ENCODE measurements at places on chromosomes 11 and 22.
A peak's percentile ranks its signal among the peaks of the same experiment; 100 is the strongest.

- no peak for DNase-seq
Observed at GRCh38 chr11:126466236-126467045, 111.0 kb downstream of the ST3GAL4 start.

DNA sequence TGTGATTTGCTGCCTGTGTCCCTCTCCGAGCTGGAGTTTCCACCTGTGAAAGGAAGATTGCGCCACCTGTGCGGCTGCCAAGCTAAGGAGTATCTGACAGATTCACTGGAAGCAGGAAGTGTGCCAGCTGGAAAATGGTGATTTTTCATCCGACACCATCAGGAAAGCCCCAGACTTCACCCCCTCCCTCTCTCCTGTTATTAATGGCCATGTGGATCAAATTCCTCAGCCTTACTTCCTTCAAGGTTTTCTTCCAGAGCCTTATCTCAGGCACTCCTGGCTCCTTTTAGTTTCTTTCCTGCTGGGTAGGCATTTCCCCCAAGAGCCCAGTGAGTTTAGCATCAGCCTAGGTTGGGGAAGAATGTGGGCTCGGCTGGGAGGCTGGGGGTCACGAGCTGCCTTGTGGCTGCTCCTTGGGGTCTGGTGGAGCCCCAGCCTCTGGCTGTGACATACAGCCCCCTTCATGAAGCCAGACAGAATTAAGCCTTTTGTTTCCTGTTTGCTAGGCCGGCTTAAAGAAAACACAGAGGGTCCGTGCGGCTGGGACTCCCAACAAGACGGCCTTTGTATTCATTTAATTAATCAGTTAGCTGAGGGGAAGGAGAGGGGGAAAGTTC, 37.1 kb downstream of the PKNOX2 start:
- no peak for DNase-seq

DNA sequence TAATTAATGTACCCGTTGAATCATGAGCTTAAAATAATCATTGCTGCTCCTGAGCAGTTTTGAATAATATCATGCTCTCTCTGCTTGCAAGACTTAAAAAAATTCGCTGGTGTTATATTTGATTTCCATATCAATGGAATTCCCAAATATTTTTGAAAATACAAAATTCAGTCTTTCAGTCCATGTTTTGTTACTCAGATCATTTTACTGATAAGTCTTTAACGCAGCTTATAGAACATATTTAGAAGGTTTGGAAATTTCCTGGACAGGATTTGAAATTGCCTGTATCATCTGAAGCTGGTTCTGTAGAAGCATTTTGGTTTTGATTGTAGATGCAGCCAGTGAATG, 1.9 kb downstream of the BMAL1 start:
- DNase-seq: no peak

DNA sequence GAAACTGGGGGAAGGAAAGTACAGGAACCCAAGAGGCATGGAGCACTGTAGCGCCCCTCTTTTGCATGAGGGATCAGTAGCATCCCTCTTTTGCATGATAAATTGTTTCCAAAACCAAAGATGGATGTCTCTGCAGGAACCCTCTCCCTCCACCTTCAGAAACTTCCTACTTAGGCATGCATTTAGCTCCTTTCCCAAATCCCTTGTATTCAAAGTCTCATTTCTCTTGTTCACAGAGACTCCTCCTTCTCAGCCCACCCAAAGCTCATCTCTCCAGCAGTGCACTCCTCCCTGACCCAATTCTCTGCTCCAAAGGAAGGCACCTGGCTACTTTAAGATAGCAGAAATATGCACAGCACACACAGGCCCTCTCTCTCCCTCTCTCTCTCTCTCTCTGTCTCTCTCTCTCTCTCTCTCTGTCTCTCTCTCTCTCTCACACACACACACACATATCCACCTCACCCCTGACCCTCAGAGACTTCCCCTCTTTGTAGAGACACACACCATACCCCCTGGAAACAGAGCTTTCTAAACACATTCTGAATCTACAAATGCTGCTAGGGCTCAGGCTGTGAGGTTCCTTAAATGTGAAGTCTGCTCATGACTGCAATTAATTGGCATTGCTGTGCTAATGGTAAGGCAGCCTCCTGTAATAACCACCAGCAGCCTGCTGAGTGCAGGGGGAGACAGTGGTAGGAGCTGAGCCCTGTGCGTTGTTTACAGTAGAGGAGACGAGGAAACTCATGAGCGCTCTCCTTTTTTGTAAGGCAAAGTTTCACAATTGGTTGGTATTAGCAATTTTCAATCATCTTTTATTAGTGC, 519.6 kb downstream of the NTM start:
- DNase-seq: no peak

DNA sequence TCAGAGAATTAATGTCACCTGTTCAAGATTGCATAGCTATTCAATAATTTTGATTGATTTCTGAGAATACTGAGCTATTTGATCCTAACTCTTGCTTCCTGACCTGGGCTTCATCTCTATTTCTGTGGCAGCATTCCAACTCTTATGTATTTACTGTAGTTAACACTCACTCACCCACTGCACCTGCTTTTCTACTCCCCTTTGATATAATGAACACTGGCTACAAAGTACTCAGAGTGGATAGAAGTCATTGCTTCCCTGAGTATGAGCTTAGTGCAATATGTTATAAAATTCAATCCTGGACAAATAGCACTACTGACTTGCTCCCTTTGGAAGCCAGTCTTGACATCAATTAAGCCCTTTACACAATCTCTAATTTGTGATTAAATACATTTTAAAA, 117.2 kb downstream of the APIP start:
- DNase-seq: no peak

DNA sequence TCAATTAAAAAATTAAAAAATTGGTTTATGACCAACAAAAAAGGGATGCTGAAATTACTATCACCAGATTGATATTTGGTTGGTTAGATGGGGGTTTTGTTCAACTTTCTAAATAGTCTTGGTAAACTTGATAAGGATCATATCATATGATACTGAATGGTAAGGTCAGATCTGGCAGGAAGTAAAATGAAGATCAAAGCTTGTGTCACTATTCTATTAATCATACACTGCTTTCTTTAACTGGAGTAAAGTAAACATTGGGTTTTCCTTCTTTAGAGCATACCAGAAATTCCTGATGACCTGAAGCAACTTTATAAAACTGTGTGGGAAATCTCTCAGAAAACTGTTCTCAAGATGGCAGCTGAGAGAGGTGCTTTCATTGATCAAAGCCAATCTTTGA, 40.2 kb downstream of the RRM1 start:
- no peak for DNase-seq

DNA sequence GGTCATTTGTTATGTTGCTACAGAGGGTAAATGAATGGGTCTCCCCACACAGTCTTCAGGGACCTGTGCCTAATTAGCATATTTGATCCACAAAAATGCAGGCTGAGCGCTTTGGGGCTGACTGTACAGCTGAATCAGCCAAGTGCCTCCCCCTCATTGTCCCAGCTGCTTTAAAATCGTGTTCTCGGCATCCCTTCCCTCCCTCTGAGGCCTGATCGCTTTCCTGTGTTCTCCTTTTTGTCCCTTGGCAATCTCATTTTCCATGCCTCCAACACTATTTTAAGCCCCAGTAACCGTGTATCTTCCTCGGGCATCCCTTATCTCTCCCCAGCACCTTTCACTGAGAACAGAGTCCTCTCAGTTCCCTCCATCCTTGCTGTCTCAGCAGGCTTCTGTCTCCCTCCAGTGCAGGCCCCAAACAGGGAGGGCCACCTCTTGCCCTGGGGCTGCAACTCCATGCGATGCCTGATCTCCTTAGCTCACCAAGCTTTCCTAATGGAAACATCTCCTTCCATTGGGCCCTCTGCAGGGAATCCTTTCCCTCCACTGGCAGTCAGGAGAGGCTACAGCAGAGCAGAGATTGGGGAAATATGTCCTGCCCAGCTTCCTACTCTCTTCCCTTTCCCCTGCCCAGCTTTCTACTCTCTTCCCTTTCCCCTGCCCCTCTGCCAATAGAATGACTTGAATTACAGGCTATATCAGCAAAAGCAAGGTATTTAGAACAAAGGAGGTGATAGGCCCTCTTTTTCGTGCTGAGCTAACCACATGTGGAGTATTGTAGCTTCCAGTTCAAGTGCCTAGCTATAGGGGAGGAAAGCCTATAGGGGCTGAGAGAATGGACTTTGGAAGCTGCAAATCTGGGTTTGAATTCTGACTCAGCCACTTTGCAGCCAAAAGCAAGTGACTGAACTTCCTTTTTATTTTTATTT, 13.8 kb downstream of the UQCR10 start:
- no peak for DNase-seq

DNA sequence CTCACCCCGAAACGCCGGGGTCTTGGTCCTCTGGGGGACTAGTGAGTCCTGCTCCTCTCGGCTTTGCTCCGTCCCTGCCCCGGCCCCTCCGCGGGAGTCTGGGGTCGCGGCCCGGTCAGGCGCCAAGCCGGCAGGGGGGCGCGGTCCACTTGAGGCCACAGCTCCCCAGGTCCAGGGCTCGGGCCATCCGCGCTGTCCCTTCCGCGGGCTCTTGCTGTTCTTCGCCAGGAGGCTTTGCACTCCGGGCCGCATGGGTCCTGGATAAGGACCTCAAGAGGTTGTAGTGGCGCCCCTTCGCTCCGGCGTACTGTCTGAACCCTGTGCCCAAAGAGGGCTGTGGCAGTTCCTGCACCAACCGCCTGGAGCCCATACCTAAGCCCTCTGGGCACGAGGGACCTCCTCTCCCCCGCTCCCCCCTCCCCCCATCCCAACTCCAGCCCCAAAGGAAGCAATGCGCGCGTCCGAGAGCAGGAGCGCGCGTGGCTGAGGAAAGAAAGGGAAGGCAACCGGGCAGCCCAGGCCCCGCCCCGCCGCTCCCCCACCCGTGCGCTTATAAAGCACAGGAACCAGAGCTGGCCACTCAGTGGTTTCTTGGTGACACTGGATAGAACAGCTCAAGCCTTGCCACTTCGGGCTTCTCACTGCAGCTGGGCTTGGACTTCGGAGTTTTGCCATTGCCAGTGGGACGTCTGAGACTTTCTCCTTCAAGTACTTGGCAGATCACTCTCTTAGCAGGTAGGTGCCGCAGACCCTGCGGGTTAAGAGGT, at the start of gene ADM:
Gene ADM, plus strand, starts transcription at position 579 of the 767 bp plus-strand sequence. CDS start 628 bp downstream, outside the sequence.
- DNase-seq: no peak

DNA sequence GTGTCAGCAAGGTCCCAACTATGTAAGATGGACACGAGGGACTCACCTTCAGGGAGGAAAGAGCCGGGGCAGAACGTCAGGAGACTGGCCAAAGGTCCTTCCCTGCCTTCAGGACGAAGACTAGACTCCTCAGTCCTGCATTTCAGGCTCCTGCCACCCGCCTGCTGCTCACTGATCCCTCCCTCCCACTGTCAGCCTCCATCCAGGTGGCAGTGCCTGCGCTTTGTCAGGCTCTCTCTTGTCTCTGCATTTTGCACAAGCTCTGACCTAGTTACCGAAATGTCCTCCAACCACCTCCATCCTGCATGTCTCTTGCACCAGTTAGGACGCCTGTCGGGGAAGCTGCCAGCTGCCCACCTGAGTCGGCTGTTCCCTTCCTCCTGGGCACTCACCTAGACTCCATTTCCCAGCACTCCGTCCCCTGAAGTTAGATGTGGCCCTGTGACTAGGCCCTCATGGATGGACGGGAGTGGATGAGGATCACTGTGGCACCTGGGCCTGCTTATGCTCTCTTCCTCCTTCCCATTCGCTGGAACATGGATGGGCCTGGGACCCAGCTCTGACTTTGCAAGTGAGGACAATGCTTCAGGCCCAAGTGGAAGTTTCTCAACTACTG, 8.0 kb downstream of the B3GNT6 start:
- DNase-seq: no peak

DNA sequence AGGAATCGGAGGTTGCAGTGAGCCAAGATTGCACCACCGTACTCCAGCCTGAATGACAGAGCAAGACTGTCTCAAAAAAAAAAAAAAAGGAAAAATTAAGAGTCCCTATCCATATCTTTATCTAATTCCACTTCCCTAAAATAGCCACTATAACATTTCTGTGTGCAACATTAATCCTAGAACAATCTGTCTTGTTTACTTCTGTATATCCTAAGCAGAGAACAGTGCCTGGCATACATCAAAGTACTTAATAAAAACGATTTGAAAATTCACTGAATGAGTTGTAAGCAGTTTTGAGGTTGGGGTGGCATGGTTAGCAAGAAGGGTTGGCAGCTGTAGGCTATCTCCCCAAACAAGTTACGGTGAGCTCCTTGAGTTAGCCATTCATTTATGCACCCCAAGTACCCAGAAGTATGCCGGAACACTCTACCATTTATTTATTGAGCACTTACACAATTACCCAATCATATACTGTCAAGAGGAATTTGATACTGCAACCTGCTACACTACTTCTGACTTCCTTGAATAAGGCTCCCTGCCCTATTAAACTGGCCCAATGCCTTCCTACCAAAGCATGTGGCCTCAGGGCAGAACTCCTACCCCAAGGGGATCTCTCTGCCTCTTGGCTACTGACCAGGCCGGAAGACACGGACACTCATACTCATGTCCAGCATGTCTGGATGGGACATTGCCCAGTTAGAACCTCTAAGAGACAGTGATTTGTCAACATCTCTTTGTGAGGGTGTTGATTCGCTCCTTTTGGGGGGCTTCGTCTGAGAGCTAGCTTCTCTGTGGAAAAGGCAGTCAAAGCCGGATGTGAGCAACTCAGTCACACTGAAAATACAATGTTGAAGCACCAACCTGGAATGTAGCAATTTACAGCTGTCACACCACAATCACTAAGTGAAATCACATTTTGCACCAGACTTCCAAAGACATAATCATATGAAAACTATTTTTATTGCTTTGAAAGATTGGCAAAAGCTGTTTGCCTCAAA, 16.3 kb upstream of the TMEM41B start:
- DNase-seq: no peak

- DNase-seq: peak; percentile 78
Observed at GRCh38 chr11:61187505-61188130, 15.7 kb upstream of the PGA3 start.

DNA sequence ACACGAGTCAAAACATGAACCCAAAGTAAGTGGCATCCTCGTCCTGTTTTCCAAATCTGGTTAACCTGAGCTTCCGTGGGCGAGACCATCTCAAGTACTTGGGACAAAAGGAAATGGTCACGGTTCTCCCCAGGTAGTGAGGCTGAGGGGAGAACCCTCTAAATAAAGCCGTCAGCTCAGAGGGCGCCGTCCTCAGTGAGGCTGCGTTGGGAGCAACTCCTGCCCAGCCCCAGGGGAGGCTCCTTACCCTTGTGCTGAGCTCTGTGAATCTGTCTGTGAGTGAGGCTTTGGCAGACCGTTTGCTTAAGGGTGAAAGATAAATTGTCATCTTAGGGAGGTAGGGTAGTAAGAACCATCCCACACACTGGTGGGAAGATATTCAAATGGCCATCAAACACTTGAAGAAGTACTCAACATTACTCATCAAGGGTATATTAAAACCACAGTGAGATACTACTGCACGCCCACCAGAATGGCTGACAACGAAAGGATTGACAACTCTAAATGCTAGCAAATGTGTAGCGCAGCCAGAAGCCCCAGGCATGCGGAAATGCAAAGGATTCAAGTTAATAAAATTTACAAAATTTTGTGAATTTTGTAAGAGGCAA, 321.0 kb downstream of the TBC1D22A start:
- DNase-seq: no peak

DNA sequence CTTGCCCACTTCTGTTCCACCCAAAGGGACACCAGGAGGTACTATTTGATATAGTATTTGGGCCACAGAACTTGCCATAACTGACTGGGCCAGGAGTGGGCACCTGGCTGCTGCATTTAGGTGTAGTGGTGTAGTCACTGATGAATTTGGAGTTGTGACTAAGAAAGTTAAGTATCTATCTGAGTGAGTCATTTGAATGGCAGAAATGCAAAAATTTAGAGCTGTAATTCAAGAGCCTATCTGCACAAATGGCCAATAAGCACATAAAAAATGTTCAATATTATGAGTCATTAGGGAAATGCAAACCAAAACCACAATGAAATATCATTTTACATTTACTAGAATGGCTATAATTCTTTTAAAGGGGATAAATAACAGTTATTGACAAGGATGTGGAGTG, 14.7 kb downstream of the GLYATL2 start:
- DNase-seq: no peak

GRCh38 chr11:29616611-29617010, 400.2 kb downstream of the KCNA4 start:
- DNase-seq: no peak
